SK-MEL-5 (cell line): ENCODE measurements at places on chromosomes 11 and 22.

- DNase-seq = no peak
These were observed 4.0 kb downstream of the SCYL1 start for GRCh38 chr11:65528819-65529350.

- no peak for DNase-seq
These were observed 2.0 kb downstream of the CDKN1C start for GRCh38 chr11:2883640-2883978.

DNA sequence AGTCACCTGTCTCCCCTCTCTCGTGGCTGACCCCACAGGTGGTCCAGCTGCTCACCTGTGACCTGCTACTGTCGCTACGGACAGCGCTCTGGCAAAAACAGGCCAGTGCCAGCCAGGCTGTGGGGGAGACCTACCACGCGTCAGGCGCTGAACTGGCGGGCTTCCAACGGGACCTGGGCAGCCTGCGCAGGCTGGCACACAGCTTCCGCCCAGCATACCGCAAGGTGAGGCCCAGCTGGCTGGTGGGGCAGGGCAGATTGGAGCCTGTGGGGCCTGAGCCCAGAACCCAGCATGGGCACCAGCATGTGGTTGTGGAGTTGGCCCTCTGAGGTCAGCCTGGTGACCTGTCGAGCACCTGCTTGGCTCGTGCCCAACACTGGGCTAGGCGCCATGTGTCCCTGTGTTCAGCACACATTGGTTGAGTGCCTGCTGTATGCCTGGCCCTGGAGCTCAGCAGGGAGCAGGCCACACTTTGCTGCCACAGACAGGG, 11.9 kb downstream of the SHISA8 start:
- no peak for DNase-seq

GRCh38 chr22:50091092-50091768, 1.4 kb downstream of the MOV10L1 start:
- DNase-seq = no peak

GRCh38 chr22:35627267-35628041, 10.3 kb upstream of the MB start:
- peak; percentile 86 for DNase-seq

DNA sequence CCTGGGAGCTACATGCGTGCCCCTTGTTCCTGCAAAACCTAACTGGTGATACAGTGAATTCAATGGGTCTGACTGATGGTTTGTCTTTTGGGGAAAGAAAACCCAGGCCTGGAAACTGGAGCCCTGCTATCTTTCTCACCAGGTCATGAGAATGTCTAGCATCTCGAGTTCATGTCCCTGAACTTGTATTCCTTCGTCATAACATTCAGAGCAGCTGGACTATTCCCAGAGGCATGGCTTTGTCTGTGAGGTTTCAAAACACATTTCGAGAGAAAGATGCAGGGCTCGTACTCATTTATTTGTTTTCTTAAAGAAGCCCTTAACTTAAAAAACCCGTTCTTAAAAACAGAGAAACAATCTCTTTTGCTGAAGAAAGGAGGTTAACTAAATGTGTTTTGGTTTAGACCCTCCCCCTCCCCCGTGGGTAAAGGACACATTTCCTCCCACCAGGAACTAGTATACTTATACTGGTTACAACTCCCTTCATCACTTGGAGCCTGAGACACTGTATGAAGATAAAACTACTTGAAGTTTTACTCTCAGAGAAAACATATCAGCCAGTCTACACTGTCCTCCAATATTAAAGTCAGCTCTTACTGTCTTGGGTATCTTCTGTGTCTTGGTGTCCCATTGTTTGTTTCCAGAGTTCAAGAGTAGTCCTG, 43.2 kb downstream of the ME3 start:
- DNase-seq = no peak

GRCh38 chr11:693415-693831, 1.6 kb downstream of the DEAF1 start:
- DNase-seq = peak; percentile 42

DNA sequence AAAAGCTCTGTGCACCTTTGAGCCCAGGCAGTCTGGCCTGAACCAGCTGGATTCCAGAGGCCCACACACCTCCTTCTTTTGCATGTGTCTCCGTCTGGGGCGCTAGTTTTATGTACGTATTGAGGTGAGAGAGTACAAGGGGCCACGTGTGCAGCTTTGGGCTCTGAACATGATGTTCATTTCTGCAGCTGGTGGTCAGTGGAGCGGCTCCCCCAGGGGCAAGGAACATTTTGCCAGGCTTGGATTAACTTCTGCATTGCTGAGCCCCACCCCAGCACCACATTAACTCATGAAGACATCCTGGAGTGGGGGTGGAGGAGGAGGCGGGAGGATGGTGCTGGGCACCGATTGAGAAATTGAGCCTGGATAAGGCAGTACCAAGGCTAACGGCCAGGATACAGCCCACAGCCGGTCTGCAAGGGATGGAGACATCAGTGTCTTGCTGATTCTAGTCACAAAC, 13.8 kb downstream of the USP2 start:
- DNase-seq = no peak

DNA sequence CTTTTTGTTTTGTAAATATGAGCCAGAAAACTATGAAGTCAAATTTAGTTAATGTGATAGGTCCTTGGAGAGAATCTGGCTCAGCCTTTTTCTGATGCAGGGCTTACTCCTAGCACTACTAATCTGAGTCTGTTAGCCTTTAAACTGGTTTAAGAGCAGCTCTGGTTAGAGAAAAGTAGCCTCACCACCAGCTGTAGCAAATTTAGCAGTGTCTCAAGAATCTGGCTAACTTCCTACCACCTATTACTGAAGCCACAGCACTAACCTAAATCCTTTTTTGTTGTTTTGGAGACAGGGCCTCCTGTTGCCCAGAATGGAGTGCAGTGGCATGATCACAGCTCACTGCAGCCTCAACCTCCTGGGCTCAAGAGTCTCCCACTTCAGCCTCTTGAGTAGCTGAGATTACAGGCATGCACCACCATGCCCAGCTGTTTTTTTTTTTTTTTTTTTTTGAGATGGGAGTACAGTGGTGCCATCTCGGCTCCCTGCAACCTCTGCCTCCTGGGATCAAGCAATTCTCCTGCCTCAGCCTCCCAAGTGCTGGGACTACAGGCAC, 13.9 kb downstream of the RBM4B start:
- no peak for DNase-seq

- no peak for DNase-seq
These were observed 17.6 kb downstream of the CHST1 start for GRCh38 chr11:45647786-45648185.
